ENCODE measurements at places on chromosomes 3 and 15.

DNA sequence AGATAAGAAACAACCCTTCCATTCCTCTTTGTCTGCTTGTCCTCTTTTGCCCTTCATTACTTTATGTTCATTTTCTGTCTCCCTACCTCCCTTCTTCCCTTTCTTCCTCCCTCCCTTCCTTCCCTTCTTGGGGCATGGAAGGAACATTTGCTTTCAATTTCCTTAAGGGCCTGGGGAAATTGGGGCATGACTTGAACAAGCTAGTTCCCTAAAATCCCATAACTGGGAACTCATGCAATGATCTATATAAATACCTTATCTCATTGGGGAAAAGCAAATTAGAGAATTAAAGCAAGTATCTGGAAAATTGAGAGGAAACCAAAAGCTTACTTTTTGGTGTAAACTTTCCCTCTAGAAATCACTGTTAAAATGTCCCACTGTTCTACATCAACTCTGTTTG is 35.7 kb downstream of the BOC start:
- DNase-seq: no peak

DNA sequence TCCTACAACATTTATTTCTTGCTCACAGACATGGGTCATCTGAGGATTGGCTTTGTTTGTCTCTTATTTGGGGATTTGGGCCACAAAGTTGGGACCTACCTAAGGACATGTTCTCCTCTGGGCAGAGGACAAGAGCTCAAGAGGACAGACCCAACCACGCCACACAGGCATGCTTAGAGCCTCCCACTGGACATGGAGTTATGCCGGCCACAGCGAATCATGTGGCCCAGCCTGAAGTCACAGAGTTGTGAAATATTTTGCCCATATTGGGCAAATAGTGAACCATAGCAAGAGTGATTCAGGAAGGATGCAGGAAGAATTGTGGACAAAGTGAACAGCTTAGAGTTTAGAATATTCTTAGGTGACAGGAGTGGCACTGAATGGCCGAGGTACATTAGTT is 9.9 kb downstream of the TRAK1 start:
- DNase-seq: no peak

- DNase-seq: no peak
These were observed 92.2 kb upstream of the NTRK3 start for GRCh38 chr15:88348579-88349230.

DNA sequence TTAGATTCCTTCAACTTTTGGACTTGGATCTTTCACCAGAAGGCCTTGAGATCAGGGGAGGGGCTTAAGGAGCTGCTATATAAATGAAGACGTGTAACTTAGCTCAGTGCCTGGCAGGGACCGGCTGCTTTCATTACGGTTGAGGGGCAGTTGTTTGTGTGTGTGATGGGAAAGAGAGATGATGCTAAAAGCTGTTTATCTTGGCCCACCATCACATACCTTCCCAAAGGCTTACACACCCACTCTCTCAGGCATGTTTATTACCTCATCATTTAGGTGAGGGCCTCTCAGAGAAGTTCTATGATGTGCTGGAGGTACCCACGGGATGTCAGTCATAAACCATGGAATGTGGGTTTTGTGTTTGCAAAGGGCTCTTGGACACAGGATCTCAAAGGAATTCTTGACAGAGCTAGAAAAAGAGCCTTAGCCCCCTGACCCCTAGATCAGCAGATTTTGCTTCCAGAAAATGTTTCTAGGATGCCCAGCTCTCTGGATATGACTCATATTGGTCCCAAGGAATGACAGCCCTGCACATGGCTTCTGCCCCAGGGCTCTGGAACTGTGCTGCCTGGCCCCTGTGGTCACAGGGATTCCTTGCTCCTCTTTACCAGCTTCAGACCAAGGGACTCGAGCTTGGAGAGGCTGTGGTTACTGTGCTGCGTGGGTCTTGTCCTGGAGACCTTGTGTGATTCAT is 15.9 kb upstream of the SMAD3 start:
- DNase-seq: no peak

- DNase-seq: no peak
These were observed 487.4 kb downstream of the FGF12 start for GRCh38 chr3:192239956-192240355.

GRCh38 chr3:54099381-54099780 is 23.0 kb upstream of the CACNA2D3 start:
- no peak for DNase-seq

GRCh38 chr3:101809178-101810021 is 30.4 kb downstream of the NXPE3 start:
- DNase-seq: no peak

- DNase-seq: no peak
These were observed 112.7 kb downstream of the TBL1XR1 start for GRCh38 chr3:177084616-177085015.

GRCh38 chr3:113914646-113915045 is 33.2 kb upstream of the ZDHHC23 start:
- DNase-seq: no peak

DNA sequence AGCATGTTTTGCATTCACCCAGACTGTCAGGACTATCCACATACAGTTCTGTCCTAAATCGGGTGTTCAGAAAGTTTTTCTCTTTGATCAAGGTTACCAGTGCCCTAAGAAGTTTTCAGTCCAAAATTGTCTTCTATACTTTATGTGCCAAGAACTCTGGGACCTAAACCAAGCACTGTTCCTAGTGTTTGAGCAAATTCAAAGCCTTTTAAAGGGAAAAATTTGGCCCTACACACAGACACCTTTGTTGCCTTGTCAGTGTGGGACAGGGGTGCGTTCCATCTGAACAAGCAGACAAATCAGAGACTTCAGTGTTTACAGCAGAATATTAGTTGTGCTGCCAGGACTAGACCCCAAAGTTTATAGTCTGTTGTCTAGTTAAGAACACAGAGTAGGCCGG is 50.6 kb downstream of the DGKG start:
- DNase-seq: no peak

DNA sequence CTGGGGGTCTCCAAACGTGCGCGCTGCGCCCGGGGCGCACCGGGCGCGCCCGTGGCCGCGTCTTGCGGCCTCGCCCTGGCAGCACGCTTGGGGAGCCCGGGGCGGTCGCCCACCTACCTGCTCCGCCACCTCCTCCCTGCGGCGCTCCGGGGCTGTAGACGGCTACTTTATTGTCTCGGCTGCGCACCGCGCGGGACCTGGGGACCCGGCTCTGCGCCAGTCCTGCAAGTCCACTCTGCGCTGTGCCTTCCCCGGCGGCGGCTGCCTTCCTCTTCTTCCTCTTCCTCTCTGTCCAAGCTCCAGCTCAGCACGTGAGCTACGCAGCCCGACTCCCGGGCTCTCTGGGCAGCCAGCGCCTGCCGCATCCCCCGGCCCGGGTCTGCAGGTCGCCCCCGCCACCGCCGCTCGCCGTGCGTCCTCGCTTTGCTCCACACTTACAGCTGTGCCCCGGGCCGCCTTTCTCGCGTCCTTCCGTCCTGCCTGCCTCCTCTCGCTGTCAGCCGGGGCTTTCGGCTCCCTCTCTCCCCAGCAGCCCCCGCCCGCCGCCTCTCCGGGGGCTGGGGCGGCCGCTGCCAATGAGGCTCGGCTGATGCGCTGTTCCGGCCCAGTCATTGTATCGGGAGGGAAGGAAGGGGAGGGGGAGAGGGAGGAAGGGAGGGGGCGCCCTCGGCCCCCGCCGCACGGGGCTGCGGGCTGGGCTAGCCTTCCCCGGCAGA is 156.4 kb upstream of the FRMD4B start:
- no peak for DNase-seq

- no peak for DNase-seq
These were observed 54.7 kb downstream of the ZNF280D start for GRCh38 chr15:56678571-56678970.

DNA sequence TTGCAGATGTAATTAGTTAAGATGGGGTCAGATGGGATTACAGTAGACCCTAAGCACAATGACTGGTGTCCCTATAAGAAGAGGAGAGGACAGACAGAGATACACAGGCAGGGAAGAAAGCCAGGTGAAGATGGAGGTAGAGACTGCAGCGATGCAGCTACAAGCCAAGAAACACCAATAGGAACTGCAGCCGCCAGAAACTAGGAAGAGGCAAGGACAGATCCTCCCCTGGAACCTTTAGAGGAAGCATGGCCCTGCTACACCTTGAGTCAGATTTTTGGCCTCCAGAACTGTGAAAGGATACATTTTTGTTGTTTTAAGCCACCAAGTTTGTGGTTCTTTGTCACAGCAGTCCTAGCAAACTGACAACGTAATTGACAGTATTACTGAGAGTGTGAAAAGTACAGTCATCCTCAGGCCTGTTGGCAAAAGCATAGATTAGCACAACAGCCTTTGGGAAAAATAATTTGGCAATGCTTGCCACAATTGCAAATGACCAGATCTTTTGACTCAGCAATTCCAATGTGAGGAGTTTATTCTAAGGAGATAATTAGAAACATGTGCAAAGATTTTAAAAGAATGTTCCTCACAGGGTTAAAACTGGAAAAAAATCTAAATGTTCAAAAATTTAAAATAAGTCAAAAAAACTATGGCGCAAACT is 82.6 kb upstream of the TJP1 start:
- no peak for DNase-seq

DNA sequence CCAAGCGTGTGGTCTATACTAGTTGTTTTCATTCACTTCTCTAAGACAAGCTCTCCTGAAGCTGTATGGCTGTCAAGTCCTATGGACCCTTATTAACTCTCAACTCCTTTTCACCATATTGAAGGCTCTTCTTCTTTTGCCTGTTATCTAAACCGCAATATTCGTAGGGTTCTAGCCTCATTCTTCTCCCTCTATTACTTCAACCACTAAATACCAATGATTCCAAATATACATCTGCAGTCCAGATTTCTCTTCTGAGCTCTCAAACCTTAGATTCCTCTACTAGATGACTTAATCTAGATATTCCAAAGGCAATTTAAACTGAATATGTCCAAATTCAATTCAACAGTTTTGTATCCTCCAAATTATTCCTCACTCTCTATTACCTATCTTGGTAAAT is 24.6 kb downstream of the AQR start:
- DNase-seq: no peak

DNA sequence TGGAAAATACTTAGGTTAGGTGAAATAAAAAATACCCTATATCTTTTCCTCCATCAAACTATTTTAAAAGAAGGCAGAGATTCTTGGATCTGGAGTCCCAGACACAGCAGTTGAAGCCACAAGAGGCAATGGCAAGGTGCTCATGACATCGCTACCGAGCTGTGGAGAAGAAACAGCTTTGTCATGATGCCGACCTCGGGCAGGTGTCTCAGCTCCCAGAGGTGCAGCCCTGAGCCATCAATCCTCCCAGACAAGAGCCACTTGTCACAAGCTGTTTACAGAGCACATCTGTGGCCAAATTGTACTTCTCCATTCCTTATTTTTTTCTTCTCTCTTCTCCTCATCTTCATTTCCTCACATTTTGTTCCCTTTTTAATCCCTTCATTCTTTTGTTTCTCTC is 50.8 kb downstream of the GPR176 start:
- no peak for DNase-seq

GRCh38 chr3:47259114-47259513 is 23.5 kb downstream of the KIF9 start:
- DNase-seq: no peak

- DNase-seq: no peak
These were observed 309.2 kb downstream of the PDCD6IP start for GRCh38 chr3:34107669-34108068.

GRCh38 chr15:101088788-101089578 is 162.9 kb downstream of the CHSY1 start:
- peak; percentile 85 for DNase-seq

- no peak for DNase-seq
These were observed 33.9 kb downstream of the GAP43 start for GRCh38 chr3:115657168-115657567.

DNA sequence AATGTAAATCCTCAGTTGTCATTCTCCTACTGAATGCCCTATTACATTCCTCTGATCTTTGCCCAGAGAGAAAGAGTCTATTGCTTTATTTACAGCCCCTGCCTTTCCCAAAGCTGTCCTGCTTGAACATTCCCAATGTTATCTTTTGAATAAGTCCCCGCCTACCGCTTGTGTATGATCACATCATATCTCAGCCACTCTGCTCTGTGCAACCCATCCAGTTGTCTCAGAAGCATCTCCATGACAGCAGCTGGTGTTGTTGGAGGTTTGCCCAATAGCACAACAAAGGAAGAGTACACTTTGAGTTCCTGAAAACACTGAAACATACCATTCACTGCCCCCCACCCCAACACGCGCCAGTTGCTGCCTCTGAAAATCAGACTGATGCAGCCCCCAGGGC is 22.0 kb upstream of the FAM3D start:
- no peak for DNase-seq

DNA sequence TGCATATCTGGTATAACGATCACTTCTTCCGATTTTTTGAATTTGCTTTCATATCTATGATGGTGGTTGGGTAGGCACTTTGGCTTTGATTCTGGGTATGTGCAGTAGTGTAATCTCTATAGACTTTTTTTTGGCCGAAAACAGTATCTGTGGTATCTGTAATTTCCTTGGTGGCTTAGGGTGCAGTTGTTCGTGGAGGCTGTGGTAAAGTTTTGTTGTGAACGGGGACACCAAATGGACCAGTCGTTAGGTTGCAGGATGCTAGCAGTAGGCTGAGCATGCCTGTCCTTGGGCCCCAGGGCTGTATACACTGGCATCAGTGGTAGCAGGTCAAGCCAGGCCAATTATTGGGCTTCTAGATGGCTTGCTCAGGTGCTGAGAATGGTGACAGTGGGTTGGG is 55.2 kb downstream of the CCDC66 start:
- no peak for DNase-seq

GRCh38 chr3:71341721-71342120 is 241.8 kb downstream of the FOXP1 start:
- no peak for DNase-seq

DNA sequence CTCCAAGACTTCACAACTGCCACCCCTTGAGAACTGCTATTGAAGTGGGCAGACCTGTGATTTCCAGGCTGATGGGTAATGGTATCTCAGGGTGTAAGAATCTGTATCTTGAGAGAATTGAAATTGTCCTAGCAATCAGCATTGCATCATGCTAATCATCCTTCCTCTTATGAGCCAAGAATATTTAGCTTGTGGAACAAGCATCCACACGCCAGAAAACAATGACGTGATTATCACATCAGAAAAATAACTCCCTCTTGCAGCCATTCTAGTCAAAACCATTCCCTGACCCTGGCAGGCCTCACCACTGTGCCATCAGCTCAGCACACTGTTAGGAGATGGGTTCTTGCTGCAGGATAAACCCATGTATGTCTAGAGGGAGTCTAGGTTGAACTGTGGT is 6.7 kb downstream of the BCL2L10 start:
- DNase-seq: no peak

DNA sequence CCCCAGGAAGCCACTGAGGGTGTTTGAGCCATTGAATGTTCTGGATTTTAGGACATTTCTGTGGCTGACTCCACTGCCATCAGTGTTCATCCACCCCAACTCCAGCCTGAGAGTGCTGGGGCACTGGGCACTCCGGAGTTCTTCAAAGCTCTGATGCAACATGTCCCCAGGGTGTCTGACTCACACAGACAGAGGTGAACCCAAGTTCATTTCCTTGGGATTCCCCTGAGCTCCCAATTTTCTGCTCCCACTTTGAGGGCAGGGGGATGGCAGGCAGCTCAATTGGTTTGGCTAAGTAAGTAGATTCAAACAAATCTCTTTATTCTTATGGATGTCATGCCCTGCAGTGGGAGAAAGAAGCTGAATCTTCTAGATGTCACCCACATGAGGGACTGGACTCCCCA is 2.2 kb downstream of the STRA6 start:
- no peak for DNase-seq
